WTC11 (cell line): ENCODE measurements at places on chromosomes 7 and 10.

DNA sequence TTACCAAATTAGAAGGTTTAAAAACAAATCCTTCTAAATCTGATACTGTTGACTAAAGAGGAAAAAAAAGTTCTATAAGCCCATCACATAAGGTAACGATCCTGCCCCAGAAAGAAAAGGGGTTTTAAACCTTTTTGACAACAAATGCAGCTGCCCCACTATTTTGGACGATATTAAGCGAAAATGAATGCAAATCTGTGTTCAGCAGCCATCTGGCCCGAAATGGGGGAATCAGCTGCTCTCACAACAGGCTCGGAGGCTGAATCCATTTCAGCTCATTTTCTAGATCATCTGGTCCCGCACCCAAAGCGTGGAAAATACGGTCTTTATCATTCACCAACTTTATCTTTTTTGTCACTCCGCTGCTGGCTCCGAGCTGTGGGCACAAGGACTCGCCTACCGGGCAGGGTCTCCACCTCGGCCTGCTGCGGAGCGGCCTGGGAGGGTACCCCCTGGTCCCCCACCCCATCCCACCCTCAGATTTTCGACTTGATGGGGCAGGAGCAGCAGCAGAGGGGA is 2.4 kb upstream of the EBF3 start:
- DNase-seq = no peak

- no peak for DNase-seq
These were observed 14.4 kb downstream of the NAMPT start for GRCh38 chr7:106270122-106270977.

DNA sequence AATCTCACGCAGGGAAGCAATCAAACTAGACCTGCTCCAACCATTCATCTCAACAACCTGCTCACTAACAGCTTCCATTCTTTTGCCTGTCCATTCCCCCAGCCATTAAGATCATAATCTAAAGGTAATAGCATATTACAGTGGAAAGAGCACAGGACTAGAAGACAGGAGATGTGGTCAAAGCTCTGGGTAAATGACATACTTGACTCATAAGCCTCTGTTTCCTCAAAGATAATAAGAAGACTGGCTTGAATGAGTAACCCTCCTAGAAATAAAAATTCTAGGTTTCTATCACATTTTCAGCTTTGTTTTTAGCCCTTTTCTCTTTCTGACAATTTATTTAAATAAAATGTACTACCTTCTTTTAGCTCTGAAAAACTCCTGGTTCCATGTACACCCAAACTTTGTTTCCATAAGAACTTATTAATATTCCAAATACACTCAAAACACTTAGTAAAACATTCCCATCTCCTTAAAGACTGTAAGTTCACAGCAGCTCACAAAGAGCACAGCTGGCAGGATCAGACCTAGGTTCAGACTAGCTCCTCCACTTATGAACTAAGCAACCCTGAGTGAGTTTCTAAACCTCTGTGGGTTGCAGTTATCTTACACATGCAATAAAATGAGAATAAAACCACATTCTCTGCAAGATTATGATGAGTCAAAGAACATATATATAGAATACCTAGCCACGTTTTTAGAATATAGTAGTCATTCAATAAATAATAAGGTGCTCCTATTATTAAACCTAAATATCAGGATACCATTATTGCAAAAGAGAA is 11.6 kb downstream of the FAM204A start:
- no peak for DNase-seq

DNA sequence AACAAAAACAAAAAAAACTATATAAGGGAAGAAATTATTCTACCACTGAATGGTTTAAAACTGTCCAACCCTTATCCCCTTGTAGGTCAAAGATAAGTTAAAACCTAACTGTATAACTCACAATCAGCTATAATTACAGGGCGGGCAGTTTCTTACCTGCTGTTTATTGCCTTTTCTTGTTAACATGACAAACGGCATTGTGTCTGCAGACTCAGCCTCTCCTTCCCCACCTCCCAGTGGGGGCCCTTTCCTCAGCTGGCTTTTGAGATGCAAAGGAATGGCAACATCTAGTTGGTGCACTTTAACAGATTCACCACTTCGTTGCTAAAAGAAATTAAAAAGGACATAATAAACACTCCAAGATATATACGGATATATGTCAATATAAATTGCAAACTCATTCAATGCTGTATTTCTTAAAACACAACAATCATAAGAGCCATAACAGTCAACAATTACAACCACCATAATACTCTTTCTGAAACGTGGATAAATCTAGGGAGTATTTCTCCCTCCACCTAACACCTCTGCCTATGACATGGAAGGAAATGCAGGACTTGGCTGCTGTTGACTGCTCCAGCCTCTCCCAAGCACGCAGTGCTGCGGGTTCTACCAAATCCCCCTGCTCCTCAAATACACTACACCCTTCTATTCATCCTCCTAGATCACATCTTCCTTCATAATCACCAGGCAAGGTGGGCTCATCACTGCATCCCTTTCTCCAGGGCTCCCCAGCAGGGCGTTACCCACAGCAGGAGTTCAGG is 106.0 kb downstream of the UPF2 start:
- DNase-seq = peak; percentile 69

DNA sequence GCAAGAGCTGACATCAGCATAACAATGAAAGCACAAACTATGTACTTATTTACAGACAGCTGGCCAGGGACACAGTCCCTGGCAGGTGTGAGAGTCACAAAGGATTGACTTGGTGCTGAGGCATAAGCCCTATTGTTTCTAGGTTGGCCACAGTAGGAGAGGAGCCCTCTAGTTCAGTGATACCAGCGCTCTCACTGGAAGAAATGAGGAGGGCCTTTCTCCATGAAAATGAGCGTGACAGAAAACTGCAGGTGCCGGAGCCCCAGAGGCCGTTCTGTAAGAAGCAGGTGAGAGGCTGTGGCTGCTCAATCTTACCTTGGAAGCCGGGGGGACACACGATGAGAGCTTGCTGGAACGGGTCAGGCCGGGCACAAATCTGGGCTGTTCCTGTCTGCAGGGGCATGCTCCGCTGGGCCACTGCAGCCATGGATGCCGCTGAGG is 90.5 kb downstream of the CLEC2L start:
- DNase-seq = peak; percentile 45

DNA sequence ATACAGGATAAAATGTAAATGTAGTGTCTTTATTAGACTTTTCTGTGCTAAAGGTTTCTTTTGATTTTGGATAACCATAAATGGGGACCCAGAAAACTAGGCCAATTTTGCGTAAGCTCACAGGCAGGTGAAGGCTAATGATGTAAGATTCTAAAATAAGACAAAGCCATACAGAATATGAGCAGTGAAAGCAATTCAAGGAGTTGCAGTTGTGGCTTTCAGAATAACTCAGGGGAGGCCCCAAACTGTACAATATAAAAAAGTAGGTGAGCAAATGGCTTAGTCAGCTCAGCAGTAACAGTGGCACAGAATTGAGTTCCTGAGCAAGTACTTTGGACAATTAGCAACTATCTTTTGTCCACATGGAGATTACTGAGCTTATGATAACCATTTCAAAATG is 81.7 kb upstream of the NRP1 start:
- no peak for DNase-seq

DNA sequence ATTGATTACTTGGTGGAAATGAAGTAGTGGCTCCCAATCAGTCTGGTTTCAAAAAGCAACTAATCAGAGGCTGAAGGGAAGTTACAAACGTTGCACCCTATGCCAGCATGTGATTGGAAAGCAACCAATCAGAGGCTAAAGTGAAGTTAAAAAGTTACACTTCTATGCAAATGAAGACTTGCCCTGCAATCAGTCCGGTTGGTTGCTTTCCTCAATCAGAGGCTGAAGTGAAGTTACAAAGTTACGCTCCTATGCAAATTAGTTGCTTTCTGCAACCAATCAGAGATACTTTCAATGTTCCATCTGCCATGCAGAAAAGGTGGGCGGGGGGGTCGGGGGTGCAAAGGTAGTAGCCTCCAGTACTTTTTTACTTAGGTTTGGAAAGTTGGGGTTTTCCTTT is 1077.1 kb downstream of the TYW1 start:
- DNase-seq = no peak

DNA sequence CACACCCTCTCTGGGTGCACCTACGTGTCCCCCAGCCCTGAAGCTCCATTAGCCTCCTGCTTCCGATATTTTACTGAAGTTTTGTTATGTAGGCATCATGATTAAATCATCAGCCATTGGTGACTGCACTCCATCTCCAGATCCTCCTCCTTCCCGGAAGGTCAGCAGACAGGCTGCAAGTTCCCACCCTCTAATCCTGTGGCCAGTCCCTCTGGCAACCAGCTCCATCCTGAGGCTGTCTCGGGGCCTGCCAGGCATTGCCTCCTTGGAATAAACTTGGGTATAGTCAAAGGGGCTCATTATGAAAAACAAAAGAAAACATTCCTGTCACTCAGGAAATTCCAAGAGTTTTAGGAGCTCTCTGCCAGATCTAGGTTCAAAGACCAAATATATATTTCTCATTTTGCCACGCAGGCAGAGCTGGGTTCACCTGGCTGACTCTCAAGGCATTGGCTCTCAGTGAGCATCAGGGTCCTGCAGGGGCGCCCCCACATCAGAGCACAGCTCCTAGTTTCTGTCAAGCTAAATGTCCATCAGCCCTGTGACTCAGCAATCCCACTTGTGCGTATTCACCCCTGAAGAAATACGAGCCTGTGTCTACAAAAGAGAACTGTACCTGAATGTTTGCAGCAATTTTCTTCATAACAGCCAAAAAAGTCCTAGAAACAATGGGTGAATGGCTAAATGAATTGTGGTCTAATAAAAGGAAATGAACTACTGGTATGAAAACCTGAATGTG is 27.4 kb upstream of the TMEM72 start:
- DNase-seq = no peak

DNA sequence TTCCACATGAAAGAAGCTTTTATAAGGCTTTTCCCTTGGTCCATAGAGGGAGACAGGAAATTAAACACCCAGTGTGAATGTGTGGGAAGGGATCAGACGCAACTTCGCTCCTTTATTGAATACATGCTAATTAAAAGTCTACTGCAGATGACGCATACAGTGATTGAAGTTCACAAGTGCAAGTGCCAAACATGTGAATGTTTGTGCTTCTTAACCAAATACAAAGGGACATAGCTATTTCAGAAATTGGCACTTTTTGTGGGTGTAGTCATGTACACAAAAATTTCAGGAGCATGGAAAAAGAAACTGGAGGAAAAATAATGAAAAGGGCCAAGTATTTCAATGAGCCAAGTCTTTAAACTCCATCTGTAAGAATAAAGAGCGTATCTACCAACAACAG is 283.7 kb downstream of the SKAP2 start:
- no peak for DNase-seq

DNA sequence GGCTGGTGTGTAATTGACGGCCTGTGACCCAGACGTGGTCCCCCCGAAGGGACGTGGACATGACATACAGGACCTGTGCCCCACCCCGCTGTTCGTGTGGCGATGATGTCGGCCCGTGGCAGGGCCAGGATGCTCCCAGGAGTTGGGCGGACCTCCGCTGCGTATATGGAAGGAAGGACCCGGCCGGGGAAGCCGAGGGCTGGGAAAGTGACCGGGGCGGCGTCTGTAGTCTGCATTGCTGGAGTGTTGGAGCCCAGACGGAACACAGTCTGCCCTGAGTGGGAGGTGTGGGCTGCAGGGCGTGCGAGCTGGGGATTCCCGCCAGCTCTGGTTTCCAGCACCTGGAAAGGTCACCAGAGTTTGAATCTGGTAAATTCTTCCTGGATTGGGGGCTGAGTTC is 45.0 kb upstream of the FOXL3 start:
- no peak for DNase-seq

GRCh38 chr10:17206210-17206709 is 4.8 kb upstream of the TRDMT1 start:
- DNase-seq = no peak

- DNase-seq = peak; percentile 51
These were observed 1.3 kb downstream of the PGAM2 start for GRCh38 chr7:44063894-44064651.

DNA sequence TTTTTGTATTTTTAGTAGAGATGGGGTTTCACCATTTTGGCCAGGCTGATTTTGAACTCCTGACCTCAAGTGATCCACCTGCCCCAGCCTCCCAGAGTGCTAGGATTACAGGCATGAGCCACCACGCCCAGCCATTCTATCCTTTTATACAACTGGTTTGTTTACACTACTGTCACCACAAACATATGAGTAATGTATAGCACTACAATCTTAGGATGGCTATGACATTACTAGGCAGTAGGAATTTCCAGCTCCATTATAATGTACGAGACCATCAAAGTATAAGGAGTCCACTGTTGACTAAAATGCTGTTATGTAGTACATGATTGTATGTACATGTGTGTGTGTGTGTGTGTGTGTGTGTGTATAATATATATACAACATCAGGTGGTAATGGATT is 1126.1 kb upstream of the LRRN3 start:
- DNase-seq = no peak

DNA sequence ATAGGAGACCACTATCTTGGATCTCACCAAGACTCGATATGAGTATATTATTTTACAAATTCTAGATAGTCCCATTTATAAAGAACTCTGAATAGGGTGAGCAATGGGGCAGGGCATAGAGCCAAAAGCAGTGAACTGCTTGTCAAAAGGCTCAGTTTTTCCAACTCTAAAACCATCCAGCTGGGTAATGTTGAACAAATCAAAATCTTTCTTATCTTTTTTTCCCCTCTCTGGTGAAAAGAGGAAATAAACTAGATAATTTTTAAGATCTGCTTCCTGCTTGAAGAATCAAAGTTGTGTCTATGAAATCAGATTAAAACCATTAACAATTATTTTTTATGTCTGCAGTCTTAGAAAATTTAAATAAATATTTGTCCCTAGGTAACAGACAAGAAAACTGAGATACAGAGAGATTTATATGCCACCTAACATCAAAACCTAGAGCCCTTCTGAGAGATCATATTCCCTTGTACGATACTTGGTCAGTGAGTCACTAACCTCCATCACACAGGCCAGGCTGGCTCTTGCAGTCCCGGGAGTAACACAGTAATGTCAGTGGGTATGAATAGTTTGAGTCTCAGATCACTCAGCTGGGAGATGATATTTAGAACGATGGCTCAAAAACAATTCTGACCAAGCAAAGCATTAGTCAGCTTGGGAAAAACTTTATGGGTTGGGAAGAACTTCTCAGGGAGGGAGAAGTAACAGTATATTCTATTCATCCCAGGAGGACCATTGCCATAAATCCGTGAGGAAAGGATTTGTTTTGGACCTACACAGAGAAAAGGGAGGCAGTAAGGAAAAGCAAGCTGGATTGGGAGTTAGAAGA is 178.8 kb downstream of the REEP3 start:
- DNase-seq = no peak

DNA sequence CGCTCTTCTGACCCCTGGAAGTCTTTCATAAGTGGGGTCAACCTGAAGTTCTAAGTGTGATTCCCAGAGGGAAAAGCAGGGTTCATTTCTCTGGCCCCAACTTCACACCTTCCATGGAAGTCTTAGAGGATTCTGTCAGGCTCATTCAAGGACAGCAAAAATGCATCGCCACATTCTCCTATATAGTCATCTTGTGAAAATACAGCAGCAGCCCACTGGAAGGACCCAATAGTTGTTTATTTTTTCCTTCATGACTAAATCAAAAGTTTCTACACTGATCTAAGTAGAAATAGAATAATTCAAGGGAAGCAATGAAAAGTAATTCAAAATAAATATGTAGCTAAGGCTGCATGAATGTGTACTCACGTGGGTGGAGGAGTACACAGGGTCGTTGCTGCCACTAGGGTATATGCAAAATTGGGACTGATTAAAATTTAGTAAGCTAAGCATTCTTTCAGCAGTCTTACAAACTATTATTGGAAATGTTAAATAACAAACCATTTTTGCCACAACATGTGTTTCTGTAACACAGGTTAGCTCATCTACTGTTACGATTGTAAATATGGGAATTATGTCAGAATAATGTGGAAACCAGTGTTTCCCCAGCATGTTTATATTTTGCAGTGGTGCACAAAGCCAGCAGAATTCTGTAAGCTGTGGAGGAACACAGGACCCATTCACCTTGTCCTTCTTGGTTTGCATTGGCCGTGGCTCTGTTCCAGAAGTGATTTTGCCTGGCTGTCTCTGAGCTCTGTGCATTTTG is 33.5 kb downstream of the EEPD1 start:
- DNase-seq = no peak
